NCI-H1694 (cell line): ENCODE measurements at places on chromosomes 4 and X.

DNA sequence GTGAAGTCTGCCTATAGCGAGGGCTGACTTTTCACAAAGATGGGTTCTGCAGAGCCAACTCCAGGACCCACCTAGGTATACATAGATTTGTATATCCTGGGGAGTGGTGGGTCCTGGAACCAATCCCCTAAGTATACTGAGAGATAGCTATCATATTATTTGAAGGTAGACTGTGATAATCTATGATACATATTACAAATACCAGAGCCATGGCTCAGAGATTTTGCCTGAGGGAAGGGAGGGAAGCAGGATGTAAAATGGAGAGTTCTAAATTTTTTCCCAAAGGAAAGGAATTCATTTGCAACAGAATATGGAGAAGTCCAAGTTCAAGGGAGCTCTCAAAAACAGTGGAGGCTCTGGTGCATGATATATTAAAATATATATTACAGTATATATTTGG lies 7.2 kb downstream of the TCEAL3 start:
- no peak for DNase-seq

DNA sequence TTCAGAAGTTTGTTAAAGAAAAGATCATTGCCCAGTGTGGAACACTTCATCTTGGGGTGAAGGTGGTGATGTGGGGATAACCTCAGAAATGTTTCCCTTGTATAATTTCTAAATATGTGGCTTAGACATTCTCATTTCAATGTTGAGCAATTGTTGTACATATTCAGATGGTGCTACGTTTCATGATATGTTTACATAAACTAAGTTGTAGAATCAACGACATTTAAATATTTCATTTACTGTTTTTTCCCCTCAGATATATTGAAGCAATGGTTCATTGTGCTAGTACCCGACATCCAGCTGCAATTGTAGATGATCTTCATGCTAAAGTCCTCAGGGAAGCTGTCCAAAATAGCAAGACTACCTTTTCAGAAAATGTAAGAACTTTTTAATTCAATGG lies 92.6 kb downstream of the BLTP1 start:
- no peak for DNase-seq

DNA sequence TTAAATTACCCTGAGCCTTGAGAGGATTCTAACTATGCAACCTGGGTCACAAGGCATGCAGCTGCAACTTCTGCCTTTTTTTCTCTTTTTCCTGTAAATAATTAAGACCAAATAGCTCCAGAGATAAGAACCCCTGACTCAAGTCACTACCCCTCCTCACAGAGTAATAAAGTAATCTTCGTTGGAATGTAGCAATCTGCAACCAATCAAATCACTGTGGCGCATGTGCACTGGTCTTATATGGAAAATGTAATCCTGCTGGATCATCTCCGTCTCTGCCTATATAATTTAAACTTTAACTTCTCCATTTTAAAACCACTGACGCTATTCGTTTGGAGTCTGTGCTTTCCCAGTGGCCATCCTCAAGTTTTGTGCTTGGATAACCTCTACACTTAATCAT lies 6.1 kb upstream of the EFHC2 start:
- DNase-seq: no peak

DNA sequence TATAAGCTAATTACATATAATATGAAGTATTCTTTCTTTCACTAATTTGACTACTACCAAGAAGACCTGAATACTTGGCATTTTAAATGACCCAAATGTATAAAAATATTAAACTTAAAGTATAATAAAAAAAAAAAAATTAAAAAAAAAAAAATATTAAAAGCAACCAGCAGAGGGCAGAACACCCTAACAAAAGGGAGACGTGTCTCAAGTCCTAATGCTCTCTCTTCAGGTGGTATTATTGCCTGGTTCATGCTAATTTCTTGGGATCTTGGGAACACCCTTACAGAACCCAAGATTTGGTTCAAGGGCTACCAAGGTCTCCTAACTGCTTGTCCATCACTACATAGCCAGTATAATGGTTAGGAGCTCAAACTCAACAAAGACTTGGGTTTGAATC lies 754.8 kb downstream of the RAB28 start:
- DNase-seq: no peak

- DNase-seq: no peak
Observed at GRCh38 chrX:5042563-5042962, 1186.1 kb downstream of the NLGN4X start.

- no peak for DNase-seq
Observed at GRCh38 chrX:86714441-86714840, 566.2 kb downstream of the DACH2 start.

DNA sequence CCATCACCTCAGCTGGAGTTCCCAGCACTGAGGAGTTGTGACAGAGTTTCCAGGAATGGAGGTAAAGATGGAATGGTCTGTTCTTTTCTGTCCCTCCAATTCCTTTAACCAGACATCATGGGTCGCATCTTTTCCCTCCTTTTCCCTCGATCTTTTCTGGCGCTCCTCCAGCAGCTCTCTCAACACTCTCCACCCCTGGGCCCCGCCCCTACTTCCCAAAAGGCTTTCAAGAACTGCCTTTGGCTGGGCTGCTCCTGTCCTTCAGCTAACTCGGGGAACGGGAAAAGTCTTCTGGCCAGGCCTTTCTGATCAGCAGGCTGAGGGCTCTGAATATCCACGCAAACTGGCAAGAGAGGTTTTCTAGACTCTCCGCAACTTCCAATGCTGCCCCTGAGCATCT lies 34.0 kb downstream of the UTP14A start:
- no peak for DNase-seq

GRCh38 chr4:62275470-62275869 lies 1075.3 kb downstream of the ADGRL3 start:
- DNase-seq: no peak

GRCh38 chr4:75698162-75698962 lies 25.2 kb upstream of the G3BP2 start:
- no peak for DNase-seq

GRCh38 chrX:33831211-33831610 lies 300.9 kb downstream of the FAM47A start:
- DNase-seq: no peak

GRCh38 chrX:20414762-20415445 lies 148.2 kb upstream of the RPS6KA3 start:
- DNase-seq: no peak

- no peak for DNase-seq
Observed at GRCh38 chr4:39716356-39716755, 18.4 kb downstream of the UBE2K start.

DNA sequence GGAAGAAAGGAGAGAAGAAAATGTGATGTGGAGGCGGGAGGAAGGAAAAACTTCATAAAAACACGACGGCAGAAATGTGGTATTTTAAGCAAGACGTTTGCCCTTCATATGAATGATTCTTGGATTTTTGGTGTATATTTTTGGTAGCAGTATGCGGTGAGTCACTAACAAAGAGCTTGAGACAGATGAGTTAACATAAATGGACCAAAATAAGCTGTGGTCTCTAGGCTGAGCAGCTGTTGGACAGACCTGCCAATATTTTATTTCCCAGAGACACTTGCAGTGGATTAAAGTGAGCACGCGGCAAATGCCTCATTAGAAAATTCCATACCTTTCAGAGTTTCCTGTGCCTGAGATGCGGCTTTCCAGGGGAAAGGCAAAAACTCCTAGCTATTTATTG lies 43.1 kb upstream of the RPS6KA3 start:
- DNase-seq: no peak

DNA sequence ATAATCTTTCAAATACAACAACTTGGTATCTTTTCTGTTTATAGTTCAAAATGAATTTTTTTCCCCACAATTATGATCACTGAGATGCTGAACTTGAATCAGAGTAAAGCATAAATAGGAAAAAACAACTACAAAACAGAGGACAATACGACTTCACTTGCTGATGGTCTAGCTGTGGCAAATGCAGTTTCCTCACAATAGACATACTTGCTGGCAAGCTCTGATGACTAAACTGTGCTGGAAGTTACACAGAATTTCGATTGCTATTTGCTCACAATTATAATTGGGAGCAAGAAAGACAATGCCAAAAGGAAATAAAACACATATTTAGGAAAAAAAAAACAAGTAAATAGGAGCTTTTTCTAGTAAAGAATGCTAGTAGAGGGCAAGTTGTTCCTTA lies 14.7 kb downstream of the VEGFC start:
- DNase-seq: no peak

DNA sequence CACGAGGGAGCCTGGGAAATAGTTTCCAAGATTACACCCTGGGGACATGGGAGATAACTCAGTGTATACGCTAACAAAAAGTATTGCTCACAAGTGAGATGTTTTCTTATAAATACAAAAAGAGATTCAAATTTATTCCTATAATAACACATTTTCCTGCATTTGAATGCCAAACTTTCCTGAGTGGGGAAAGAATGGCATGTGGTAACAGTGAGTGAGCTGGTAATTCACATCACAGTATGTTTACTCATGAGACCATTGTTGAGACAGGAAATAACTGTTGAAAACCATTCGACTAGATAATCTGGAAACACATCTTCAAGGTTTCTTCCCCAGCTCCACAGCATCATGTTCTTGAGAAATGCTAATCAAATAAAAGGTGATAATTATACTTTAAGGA lies 109.1 kb downstream of the TASL start:
- no peak for DNase-seq

DNA sequence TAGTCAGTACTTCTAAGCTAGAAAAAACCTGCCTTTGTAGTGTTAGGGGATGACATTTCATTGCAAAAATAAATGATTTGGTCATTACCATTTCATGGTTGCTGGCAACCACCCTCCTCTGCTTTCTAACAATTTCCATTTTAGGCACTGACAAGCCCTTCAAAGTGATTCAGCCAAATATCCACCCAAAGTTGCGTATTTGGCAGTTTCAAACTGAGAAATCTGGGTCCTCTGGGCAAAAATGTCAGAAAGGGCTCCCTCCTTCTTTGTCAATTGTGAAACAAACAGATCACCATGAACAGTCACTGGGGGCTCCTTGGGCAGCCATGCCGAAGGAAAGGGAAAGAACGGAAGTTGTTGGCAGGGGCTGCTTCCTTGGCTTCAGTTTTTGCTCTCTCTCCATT lies 33.0 kb downstream of the PLAC1 start:
- DNase-seq: no peak
